Caki2 (cell line): ENCODE measurements at places on chromosomes 5 and 9.
A peak's percentile ranks its signal among the peaks of the same experiment; 100 is the strongest.

- DNase-seq, result no peak
These were observed 24.7 kb upstream of the TIFAB start for GRCh38 chr5:135476615-135477581.

GRCh38 chr5:43358726-43359125 lies 45.5 kb upstream of the HMGCS1 start:
- DNase-seq, result no peak

- no peak for DNase-seq
These were observed 478.2 kb upstream of the TNC start for GRCh38 chr9:115596021-115596745.

DNA sequence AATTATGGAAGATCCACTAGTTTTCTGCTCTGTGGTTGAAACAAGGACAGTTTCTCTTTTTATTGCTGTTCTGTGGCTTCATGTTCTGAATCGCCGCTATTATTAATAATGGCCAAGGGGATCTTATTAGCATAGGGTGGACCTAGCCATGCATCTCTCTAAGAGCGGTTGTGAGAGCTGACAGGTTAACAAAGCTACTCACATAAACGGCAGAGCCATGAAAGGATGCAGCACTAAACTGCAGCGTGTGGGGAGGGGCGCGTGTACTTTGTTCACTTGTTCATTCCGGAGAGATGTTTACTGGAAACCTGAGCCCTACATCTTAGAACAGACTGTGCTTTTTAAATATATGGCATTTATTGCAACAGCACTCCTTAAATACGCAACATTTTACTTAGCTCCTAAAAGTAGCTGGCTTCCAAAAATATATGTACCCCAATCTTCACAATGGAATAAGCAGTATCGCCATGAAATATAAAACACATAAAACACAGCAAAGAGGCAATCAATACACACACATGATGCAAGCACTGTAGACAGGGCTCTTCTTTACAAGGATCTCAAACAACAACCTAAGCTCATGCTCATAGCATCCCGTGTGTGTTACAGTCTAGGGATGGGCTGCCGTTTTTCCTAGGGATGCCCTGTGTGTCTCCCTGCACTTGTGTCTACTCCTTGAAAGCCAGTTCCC lies 424.6 kb downstream of the MED10 start:
- DNase-seq, result no peak

- DNase-seq, result no peak
These were observed 8.7 kb upstream of the GRIN1 start for GRCh38 chr9:137130176-137130755.

GRCh38 chr9:15268317-15268716 lies 38.7 kb downstream of the TTC39B start:
- DNase-seq, result no peak

DNA sequence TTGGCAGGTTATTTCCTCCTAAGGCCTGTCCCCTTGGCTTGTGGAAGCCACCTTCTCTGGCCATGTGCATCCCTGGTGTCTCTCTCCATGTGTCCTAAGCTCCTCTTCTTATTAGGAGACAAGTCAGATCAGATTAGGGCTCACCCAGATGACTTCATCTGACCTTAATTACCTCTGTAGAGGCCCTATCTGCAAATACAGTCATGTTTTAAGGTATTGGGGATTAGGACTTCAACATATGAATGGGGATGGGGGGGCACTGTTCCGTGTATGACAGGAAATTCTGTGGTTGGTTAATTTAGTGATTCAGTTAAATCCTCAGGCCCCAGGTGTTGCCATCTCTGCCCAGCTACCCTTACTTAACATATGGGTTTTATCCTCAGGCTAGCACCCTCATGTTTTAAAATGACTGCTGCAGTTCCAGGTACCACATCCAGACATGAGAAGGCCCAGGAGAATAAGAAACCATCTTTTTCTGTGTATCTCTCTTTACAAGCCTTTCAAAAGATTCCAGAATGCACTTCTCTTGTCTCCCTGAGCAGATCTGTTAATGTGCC lies 51.9 kb upstream of the RAI14 start:
- DNase-seq, result no peak

DNA sequence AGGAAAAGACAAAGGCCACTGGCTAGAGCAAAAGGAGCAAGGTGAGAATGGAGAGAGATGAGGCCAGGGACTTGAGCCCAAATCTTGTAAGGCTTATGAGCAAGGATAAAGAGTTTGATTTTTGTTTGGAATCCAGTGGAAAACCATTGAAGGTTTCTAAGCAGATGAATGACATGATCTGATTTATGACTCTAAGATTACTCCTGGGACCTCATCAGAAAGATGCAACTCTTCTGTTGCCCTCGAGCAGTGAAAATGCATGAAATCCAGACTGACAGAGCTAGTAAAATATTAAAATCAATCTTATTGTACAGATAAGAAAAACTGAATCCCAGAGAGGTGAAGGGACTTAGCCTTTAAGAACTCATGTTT lies 677 bp downstream of the MFAP3 start:
- DNase-seq, result no peak

GRCh38 chr5:160438316-160439204 lies 16.9 kb downstream of the PTTG1 start:
- DNase-seq, result peak; percentile 84

DNA sequence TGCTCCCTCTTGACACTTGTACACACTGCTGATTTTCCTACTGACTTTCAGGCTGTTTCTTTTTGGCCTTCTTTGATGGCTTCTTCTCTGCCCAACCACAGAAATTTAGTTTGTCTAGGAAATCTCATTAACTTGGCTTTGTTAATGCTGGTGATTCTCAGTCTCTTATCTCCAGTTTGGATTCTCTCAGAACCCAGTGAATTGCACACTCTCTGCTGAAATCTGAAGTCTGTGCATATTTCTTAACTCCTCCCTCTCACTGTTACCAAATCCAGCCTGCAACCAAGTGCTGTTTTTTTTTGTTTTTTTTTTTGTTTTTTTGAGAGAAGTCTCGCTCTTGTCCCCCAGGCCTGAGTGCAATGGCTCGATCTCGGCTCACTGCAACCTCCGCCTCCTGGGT lies 117.2 kb downstream of the CDC42SE2 start:
- no peak for DNase-seq

GRCh38 chr5:178221282-178221681 lies 11.3 kb downstream of the PHYKPL start:
- no peak for DNase-seq

DNA sequence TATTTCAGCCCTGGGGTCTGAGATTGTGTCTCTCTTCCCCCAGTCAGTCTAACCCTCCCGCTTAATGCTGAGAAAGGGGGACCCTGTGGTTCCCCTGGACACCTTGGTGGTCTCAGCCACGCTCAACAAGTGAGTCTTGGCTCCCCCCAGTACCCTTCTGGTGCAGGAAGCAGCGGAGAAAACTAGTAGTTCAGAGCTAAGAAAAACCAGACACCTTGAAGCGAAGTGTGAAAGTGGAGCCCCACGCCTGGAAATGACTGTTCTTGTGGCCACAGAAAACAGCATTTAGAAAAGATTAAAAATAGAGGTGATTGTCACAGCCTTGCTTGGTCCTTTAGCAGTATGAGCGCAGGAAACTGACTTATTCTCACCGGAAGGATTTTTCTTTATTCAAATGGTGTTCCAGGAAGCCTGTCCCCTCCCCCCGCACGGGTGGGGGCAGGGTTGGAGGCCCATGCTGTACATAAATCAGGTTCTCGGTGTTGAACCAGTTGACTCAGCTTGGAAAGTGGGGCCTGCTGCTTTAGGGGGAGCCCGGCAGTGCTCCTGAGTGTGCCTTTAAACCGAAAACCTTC lies 8.1 kb downstream of the ARPC5L start:
- peak; percentile 39 for DNase-seq

DNA sequence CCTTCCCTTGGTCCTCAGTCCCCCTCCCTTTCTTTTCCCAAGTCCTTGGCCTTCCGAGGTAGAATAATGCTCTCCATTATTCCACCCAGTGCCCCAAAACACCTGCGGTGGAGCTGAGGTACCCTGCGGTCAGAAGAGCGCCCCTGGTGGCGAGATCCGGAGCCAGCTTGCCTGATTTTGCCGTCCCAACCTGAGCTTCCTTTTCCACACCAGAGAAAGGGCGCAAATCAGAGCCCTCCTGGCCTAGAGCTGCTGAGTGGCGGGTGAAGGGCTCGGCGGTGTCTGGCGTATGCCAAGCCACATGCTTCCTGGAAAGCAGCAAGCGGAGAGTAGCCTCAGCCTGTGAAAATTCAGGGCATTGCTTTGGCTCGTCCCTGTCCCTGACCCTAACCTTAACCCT lies 21.1 kb upstream of the CARTPT start:
- no peak for DNase-seq

GRCh38 chr9:9399982-9400381 lies 1212.8 kb downstream of the PTPRD start:
- no peak for DNase-seq

GRCh38 chr9:120892748-120893610 lies 16.0 kb upstream of the PHF19 start:
- DNase-seq, result no peak

DNA sequence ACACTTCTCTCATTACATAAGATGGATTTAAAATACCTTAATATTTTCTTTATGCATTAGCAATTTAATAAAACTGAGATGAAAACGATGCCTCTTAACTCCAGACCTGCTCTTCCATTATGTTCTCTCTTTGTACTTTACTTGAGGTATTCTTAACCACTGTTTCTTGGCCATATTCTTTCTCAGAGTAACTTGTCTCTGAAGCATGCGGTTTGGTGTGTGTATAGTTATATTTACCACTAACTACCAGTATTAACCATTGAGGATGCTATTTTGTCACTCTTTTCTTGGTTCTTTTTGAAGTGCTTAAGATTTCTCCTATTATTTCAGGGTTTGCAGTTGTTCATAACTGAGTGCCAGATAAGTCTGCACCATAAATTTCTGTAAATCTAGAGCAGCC lies 17.9 kb downstream of the TMEM167A start:
- no peak for DNase-seq

- DNase-seq, result no peak
These were observed 45.7 kb upstream of the PTGS1 start for GRCh38 chr9:122325124-122325523.

DNA sequence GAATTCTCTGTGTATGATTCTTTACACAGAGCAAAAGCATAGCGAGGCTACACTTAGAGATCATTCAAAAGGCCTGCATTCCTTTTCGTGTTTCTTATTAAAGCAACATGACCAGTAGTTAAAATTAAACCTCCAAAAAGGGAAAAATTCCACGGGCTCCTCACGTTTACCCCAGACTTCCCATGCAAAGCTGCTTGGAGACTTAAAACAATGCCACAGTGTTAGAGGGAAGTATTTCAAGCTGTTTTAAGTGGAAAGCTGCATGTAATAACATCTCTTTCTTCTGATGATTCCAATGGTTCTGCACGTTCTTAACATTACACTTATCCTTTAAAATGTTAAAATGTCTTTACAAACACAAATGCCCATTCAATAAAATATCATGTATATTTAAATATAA lies 405.2 kb downstream of the SEMA5A start:
- DNase-seq, result no peak
